BJ (cell line): ENCODE measurements at places on chromosomes 2 and 18.

- peak; percentile 12 for DNase-seq
Observed at GRCh38 chr2:226475650-226476049, 324.0 kb downstream of the IRS1 start.

DNA sequence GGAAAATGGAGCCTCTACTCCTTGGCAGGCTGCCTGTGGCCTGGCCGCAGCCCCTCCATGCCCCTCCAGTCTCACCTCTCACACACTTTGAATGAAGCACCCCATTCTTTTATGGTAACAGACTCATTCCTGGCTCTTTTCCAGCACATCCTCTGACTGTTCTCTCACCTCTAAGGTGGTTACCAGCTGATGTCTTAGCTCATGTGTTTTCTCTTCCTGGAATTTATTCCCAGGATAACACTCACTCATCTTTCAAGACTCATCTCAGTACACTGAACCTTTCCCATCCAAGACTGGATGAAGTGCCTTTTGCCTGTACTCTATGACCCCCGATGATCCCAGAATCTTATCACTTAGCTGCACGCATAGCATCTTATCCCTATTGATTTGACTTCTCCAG lies 50.6 kb downstream of the SLC9A4 start:
- no peak for DNase-seq

GRCh38 chr2:180505203-180505602 lies 475.2 kb upstream of the UBE2E3 start:
- DNase-seq: no peak

DNA sequence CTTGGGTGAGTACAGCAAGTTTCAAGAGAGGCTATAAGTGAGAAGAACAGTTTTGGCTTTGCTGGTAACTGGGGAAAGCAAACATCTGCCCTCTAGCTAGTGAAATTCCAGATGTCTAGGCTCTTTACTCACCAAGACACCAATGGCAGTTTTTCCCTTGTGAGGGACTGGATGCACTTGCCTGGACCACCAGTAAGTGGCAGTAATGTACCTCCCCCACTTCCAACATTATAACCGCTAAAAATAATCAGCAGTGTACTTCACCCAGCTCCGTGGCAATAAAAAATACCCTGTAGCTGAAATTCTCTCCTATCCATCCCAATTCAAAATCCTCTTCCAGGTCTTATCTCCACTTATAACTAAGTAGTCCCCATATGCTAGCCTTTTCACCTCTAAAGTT lies 383.9 kb downstream of the ARHGAP15 start:
- DNase-seq: peak; percentile 25

DNA sequence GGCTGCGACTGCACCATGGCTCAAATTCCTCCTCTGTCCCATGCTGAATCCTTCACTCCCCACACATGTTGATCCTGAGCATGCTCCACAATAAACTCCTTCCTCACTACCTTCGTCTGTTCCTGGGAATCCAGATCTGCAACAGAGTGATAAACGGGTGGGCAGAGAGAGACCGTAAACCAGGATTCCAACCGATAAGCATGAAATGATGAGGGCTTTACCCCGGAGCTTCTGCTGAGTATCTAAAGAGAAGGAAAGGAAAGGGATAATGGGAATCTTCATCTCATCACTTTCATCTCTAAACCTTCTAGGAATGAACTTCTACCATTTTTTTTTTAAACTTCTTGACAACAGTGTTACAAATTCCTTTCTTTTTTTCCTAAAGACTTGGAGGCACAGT lies 329.3 kb upstream of the TNP1 start:
- no peak for DNase-seq

DNA sequence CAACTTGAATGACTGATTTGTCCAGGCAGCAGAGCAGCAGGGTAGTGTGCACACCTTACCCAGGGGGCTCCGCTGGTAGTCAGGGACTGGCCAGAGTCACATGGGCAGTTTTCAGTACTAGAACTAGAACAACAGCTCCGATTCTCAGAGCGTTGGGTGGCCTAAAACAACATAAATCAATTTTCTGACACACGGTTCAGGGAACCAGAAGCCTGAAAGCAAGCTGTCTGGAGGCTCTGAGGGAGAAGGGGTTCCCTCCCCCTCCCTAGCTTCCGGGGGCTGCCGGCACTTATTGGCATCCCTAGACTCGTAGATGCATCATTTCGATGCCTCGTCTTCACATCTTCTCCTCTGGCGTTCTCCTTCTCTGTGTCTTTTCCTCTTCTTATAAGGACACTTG lies 13.4 kb upstream of the ITGB6 start:
- no peak for DNase-seq

DNA sequence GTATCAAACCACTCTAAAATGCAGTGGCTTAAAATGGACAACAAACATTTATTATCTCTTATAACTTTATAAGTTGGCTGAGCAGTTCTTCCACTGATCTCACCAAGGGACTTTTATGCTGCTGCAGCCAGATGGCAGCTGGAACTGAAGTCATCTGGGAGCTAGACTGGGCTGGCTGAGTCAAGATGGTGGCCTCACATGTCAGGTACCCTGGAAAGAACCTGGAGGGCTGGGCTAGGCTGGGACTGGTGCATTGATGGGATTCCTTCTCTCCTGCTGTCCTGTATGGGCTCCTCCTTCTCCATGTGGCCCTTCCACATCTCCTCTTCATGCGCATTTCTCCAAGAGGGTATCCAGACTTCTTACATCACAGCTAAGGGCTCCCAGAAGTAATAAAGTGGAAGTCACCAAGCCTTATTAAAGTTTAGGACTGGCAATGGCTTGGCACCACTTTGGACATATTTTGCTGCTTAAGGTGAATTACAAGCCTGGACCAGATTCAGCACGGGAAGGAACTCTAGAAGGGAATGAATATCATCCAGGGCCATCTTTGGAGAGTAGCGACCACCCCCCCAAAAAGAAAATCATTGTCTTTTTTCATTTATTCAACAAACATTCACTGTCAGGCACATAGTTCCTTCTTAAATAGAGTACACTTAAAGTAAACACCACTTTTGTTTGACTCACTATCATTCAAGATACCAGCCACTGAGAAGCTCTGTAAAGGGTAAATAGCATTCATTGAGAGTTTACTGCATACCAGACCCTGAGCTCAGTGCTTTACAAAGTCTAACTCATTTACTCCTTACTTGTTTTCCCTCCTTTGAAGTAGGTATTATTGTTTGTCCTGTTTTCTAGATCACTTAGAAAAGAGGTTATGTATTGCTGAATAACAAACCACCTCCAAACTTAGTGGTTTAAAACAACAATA lies 138.0 kb downstream of the ZFP36L2 start:
- no peak for DNase-seq
